ENCODE measurements at places on chromosomes 7 and 10.

- no peak for DNase-seq
Observed at GRCh38 chr10:99676895-99677294, 17.6 kb downstream of the ENTPD7 start.

GRCh38 chr7:148729984-148730733 lies 31.5 kb downstream of the CUL1 start:
- DNase-seq: no peak

- no peak for DNase-seq
Observed at GRCh38 chr7:21768279-21768678, 177.4 kb downstream of the CDCA7L start.

DNA sequence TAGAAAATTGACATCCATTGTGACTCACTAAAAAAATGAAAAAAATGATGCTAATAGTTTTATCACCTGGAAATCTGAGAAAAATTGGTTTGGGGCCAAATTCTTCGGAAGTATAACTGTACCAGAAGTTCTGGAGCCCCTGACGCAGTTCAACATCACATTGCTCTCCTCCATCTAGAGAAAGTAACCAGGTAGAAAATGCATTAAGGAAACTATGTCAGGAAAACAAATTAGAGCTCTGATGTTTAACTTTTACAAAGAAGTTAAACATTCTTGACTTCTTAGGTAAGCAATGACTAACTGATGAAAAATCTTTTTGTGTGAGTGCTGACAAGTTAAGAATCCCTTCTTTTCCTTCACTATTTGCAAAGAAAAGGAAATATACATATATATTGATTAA lies 61.1 kb upstream of the TMEM196 start:
- DNase-seq: no peak

GRCh38 chr10:130498042-130498441 lies 361.9 kb downstream of the GLRX3 start:
- no peak for DNase-seq

DNA sequence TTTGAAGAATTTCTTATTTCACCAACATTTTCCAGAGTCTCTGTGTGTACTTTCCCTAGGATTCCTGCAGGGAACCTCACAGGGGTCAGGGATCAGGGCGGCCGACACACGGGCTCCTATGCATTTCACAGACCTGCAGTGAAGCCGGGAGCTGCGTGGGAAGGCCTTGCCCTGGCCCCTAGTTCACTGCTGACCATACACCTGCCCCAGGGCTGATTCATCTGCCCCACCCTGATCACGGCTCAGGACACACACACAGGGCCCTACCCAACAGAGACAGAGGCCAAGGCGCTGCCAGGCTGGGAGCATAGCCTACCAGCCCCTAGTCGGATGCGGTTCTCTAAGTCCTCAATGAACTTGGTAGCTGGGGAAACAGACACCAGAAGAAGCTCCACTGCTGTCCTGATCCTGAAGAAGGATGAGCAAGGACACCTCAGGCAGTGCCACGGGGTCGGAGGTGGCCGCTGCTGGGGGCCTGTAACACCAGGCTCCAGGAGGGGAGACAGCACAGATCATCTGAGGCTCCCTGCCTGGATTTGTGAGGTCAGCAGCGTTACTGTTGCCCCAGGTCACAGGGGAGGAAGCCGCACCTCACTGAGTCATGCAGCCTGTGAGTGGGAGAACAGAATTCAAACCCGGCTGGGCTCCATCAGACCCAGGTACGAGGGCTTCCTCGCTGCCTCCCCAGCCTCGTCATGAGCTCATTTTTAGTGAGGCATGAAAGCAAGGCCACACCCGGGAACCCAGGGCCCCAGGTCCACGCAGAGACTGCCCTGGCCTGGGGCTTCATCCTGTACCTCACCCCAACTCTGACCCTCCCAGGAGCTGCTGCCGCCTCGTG lies 278.8 kb upstream of the PPP2R2D start:
- DNase-seq: no peak

GRCh38 chr7:106018566-106019469 lies 55.8 kb downstream of the CDHR3 start:
- no peak for DNase-seq

GRCh38 chr10:113080061-113080924 lies 130.2 kb downstream of the TCF7L2 start:
- DNase-seq: no peak

- no peak for DNase-seq
Observed at GRCh38 chr10:101228153-101228965, 904 bp downstream of the LBX1 start.

- DNase-seq: no peak
Observed at GRCh38 chr7:30559611-30560010, 35.1 kb upstream of the GARS1 start.

GRCh38 chr7:3267966-3268690 lies 32.9 kb upstream of the SDK1 start:
- no peak for DNase-seq

- no peak for DNase-seq
Observed at GRCh38 chr7:37312608-37313007, 136.1 kb downstream of the ELMO1 start.

DNA sequence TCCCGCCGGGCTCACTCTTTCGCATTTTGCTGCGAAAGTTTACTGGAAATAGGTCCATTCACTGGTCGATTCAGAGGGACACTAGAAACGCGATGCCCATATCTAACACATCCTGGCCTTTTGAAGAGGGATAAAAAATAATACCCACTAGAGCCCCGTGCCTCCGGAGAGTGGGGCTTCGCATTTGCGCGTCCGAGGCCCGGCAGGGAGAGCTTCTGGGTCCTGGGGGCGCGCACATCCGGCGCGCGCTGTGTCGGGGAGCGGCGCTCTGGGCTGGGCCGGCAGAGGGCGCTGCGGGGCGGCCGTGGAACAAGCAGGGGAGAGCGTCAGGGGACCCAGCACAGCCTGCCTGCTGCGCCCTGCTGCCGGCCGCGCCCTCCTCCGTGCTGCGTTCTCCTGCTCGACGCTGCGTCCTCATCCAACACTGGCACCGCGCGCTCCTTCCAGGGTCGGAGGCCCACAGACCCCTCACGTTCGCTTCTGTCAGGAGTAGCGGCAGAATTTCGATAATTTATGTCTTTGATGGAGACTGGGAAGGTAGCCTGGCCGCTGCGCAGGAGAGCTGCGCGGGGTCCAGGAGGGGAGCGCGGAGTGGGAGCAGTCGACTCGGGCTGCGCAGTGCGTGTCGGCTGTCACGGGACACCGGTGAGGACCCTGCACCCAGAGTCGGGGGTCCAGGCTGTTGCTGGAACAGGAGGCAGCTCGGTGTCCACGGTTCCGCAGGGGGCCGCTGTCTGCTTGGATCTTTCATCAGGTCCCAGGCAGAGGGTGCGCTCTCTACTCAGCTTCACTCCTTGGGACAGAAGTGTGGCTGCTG lies 41.5 kb upstream of the ZNF32 start:
- DNase-seq: peak; percentile 70

DNA sequence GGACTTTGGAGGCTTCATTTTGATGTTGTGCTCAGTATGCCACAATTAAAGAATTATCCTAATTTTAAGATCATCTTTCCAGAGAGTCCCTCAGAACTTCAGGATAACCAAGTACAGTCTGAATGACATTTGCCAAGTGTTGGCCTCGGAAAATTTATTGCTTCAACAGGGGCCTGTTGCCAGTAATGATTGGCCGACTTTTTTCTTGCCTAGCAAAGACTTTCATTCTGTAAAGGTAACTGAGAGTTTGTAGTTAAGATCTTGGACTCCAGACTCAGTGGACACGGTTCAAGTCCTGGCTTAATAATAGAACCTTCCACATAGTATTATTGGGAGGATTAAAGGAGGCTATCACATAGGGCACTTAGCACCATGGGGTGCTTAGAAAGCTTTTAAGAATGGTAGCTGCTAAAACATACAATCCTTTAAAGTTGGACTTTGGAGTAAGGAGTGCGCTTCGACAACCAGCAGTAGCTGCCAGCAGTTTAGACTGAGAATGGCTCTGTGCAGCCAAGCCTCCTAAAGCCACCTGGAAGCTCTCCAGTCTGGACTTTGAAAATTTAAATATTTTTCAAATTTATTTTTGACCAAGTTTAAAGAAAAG lies 90.0 kb downstream of the PLCE1 start:
- DNase-seq: no peak

- no peak for DNase-seq
Observed at GRCh38 chr10:121595351-121595805, 2.9 kb downstream of the FGFR2 start.

GRCh38 chr10:71603150-71603549 lies 116.4 kb downstream of the C10orf105 start:
- DNase-seq: no peak

GRCh38 chr10:63497321-63497720 lies 23.9 kb upstream of the REEP3 start:
- no peak for DNase-seq

GRCh38 chr7:101614098-101614938 lies 14.8 kb downstream of the MYL10 start:
- no peak for DNase-seq

DNA sequence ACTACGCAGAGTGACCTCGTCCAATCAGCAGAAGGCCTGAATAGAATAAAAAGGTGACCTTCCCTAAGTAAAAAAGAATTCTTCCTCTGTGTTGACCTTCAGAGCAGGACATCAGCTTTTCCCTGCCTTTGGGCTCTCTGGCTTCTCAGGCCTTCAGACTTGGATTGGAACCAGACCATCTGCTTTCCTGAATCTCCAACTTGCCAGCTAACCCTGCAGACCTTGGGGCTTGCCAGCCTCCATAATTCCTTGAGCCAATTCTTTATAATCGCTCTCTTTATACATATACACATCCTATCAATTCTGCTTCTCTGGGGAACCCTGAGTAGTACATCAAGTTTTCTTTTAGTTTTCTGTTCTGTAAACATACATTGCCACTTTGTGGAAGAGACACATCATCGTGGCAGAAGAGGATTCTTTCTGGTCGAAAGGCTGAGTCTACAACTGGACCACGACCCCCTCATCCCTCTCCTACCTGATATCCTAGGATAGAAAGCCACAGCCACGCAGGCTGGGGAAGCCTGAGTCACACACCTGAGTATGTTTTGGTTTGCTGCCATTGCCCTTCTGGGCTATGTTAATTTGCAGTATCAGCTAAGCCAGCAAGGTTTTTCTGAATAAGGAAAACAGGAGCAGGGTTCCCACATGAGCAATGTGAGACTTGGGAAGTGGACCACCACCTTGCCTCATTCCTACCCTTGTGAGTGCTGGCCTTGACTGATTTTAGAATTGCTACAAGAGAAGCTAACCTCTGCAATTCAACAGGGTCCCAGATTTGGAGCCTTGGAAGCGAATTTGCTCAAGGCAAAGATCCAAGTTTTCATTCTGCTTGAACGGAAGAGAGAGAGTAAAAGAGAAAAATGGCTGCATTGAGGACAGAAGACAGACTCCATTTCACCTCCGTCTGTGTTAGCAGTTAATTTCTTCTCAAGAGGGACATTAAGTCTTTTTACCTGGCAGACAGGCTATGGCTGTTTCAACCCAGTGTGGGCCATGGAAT lies 445.2 kb upstream of the FZD8 start:
- DNase-seq: no peak

DNA sequence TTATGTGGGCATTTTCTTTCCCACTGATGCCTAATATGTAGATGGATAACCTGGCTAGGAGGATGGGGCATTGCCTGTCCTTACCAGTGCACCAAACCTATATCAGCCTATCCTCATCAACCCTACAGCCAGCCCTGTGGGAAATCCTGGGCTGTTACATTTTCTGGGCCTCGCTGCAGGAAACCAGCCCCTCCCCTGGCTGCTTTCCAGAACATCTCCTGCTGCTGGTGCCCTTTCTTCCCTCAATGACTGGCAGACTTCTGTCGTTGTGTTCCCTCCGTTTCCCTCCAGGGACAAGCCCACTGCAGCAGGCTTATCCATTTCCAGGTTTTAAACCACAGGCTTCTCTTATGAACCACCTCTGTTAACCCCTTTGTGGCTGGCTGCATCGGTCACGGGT lies 486.1 kb upstream of the COBL start:
- DNase-seq: no peak

GRCh38 chr10:47287805-47288204 lies 12.2 kb upstream of the GDF10 start:
- DNase-seq: no peak

DNA sequence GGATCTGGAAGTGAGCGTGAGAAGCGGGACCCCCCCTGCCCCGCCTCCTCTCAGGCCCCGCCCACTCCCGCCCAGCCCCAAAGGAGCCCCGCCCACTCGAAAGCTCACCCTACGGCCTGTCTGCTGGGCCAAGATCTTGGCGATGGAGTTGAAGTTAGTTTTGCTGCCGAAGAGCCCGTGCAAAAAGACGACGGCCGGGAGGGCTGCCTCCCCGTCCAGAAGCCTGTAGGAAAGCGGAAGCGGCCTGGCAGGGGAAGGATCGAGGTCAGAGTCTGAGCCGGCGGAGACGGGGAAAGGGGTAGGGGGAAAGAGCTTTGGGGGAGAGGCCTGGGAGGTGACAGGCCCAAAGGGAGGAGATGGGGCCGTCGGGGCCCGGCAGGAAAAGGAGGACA lies 386 bp downstream of the ABHD11 start:
- peak; percentile 15 for DNase-seq

- DNase-seq: peak; percentile 51
Observed at GRCh38 chr7:129843365-129843898, 109.3 kb downstream of the UBE2H start.

DNA sequence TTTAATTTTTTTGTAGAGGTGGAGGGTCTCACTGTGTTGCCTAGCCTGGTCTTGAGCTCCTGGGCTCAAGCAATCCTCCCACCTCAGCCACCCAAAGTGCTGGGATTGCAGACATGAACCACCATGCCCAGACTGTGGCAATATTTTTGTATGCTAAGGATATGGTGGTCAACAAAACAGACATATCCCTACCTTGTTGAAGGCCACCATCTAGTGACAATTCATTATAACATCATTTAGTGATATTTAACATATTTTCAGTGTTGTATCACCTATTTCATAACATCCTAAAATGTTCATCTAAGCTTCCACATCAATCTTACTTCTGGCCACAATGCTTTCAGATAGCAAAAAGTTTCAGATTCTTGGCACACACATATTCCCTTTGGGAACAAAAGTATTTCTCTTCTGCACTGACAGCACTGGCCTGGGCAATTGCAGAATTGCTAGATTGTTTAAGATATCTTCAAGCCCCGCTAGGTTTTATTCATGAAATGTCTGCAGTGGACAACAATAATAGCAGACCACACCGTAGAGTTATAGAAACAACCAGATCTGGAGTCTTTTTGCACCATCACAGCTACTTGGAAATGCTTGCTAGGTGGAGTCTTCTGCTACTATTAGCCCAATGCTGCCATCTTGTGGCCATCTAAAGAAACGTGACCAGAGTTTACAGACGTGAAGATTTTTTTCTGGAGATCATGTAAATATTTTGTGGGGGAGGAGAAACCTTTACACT lies 58.4 kb downstream of the DNAJC12 start:
- peak; percentile 57 for DNase-seq

Measured in NCI-H774 (cell line).